ENCODE measurements at places on chromosomes 7 and 10. TPM values are rescaled to one million over a fixed set of nuclear protein-coding genes. Genes with fewer than 3 reads are reported as not detected.

Gene LRRC61
- not detected for total RNA-seq

Gene PNLIPRP3
- total RNA-seq = not detected

Gene VAX1
- total RNA-seq = not detected

Gene GRID2IP
- total RNA-seq = not detected

Gene SSC4D
- total RNA-seq = 0.16 TPM

Gene CACNA2D1
- total RNA-seq = 69.7 TPM

Gene TLX1
- not detected for total RNA-seq

Gene FBXL13
- total RNA-seq = 0.90 TPM

Gene ZP3
- 0.54 TPM for total RNA-seq

Gene TACC2
- total RNA-seq = 7.9 TPM

Gene ACBD7
- 0.16 TPM for total RNA-seq

Gene PKD2L1
- total RNA-seq = not detected

Gene DLX5
- total RNA-seq = not detected

Gene H2BK1
- total RNA-seq = not detected
